AG04449 (cell line): ENCODE measurements at places on chromosomes 12 and 14.
A peak's percentile ranks its signal among the peaks of the same experiment; 100 is the strongest.

- no peak for DNase-seq
Measured at GRCh38 chr14:85475113-85475512, 54.8 kb upstream of the FLRT2 start.

- DNase-seq = no peak
Measured at GRCh38 chr14:91890291-91890749, 23.0 kb upstream of the TC2N start.

DNA sequence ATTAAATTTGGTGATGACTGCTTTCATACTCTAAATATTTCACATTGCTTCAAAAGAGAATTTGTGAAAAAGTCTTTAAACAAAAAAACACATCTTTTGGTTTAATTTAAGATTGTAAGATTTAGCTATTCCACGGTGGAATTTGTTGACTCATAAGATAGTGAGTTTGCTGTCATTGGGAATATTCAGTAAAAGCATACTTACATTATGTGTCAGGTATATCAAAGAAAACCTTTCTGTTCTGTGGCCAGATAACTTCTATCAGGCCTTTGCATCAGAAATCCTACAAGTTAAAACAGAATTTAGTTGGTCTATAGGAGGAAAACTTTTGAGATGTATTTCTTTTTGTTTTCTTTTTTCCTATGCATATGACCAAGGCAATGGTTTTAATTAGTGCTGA lies 148.8 kb upstream of the E2F7 start:
- no peak for DNase-seq

- DNase-seq = no peak
Measured at GRCh38 chr12:62446754-62447452, 19.7 kb upstream of the MON2 start.

DNA sequence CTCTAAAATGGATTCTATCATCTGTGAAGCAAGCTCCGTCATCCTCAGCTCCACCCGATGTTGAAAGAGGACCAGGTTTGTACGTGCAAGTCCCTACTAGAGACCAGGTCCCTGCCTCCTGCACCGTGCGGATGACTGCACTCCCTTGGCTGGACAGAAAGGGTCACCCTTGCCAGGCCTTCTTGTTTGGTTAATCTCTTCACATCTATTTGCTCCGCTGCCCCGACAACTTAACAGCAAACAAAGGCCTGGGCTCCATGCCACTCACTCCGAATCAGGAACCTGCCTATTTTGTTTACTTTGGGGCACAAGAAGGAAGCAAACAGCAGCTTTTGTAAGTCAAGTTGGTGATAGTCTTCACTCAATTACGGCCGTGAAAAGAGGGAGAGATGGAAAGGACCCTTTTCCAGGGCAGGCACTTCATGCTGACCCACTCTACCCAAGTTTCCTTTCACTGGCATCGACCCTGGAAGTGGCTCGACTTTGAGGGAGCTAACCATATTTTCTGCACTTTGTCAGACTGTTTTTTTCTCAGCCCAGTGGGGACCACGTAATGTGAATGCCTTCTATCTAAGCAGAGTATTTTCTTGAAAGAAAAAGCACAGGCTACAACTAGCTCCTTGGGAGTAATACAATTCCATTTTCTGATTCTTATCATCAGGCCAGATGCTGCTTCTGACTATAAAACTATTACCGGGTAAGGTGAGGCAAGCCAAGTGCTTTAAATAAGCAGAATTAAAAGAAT lies 202.6 kb downstream of the FOXN3 start:
- DNase-seq = no peak

DNA sequence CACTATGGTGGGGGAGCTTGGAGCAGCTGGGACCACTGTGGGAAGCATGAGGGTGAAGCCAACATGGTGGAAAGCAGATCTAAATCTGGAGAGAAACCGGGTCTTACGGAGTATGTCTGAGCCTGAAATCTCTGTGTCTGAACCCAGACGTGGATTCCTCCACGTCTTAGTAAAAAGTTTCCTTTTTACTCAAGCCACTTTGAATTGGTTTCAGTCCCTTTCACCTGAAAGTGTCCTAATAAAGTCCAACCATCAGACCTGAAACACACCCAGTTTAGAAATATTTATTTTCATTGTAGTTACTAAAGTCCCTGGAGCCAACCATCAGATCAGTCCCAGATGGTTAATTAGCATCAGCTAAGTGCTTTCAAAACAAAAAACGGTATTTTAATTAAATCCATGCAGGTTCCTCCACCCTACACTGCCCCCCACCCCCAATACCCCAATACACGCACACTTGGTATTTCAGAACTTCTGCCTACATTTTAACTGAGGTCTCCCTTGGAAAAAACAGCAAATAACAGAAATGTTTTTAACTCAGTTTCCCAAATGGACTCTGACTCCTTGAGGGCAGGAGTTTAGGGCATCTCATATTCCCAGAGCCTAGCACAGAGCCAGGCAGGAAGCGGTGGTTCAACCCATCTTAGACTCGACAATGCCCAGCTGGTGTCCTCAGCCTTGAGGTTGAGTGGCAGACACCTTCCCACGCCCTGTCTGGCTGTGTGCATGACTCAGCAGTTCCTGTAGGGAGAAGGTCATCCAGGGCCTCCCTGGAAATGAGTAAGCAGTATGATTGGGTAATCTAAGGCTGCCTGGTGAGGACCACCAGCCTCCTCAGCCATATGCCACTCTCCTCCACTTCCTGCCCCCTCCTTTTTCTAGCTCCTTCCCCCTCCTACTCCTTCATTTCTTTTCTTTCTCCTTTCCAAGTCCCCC lies 175.8 kb downstream of the TTC8 start:
- peak; percentile 89 for DNase-seq

DNA sequence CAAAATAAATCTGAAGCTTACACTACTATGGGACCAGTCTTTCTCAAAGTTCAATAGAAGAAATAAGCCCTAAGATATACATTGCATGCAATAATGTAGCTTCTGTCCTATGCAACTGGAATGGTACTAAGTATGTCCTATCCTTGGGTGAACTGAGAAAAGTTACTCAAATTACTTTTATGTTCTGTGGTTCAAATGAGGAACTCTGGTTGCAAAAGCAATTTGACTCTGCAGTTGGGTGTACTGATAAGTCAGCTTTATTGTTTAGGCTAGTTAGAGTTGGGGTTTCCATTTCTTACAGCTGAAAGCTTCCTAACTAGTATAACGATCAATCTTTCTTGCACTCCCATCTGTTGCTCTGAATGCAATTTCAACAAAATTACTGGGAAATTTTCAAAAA lies 29.2 kb downstream of the GPR135 start:
- DNase-seq = no peak

DNA sequence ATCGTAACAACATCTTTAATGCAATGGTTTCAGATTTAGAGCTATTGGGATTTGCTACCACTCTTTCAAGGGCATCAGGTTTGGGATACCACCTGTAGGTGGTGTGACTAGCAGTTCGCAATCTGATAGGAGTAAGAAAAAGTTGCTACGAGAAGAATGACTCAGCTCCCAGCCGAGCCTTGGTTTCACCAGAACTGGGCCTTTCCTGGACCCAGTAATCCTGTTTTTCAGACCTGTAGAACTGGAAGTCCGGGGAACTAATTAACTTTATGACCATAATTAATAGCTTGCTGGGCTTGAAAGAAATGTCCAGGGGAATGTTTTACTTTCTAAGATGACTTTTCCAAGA lies 770 bp downstream of the ABHD4 start:
- DNase-seq = no peak

GRCh38 chr14:81454572-81455218 lies 54.6 kb upstream of the STON2 start:
- no peak for DNase-seq

GRCh38 chr14:56394826-56395530 lies 184.6 kb upstream of the TMEM260 start:
- DNase-seq = no peak

- no peak for DNase-seq
Measured at GRCh38 chr12:113372371-113372770, 14.0 kb downstream of the PLBD2 start.
